ENCODE measurements at places on chromosomes 12 and 14. TPM values are rescaled to one million over a fixed set of nuclear protein-coding genes. Genes with fewer than 3 reads are reported as not detected.

- no peak for DNase-seq
Observed at GRCh38 chr12:119447126-119447525, 112.6 kb downstream of the CCDC60 start.

DNA sequence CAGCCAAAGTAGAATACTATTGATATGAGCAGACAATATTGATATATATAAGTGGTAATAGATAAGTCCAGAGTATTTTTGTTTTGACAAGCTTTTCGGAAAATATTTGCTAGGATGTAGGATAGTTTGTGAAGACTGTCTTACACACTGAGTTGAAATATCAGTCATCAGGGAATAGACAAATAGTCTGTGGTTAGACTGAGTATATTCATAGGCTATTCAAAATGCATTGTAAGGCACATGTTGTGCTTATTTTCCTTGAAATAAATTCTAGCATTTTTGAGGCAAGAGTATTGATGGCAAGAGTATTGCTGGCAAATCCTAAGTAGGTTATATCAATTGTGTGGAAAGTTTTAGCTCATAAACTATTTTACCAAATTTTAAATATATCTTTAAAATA, 201.1 kb downstream of the LRIG3 start:
- DNase-seq, result no peak

DNA sequence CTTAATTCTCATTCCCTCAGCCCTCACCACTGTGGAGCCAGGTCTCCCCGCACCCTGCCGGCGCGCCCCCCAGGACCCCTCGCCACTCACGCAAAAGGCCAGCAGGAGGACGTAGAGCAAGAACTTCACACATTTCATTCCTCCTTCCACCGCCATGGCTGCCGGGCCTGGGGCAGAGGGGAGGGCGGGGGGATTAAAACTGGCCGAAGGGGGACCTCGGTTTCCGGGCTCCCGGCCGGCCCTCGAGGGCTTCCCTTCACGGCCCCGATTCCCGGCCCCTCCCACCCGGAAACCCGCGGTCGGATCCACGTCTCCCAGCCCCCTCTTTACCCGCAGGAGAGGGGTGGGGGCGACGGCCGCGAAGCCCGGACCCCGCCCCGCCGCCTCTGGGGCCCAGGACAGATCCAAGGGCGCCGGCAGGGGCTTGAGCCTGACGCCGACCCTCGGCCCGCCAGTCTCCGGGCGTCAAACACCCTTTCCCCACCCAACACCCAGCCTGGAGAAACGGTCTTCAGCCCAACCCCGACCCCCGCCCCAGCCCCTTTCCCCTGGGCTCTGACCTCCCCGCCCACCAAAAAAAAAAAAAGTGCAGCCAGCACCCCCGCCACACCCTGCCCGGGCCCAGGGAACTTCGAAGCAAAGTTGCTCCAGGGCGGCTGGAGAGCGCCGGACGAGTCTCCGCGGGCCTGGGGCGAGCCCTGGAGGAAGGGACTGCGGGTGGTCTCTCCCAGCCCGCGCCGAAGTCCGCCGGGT, 447 bp downstream of the CD63 start:
- DNase-seq, result peak; percentile 81

BMP4 gene
- total RNA-seq, result 11.2 TPM

SLC25A21 gene
- total RNA-seq, result 11.1 TPM

DNA sequence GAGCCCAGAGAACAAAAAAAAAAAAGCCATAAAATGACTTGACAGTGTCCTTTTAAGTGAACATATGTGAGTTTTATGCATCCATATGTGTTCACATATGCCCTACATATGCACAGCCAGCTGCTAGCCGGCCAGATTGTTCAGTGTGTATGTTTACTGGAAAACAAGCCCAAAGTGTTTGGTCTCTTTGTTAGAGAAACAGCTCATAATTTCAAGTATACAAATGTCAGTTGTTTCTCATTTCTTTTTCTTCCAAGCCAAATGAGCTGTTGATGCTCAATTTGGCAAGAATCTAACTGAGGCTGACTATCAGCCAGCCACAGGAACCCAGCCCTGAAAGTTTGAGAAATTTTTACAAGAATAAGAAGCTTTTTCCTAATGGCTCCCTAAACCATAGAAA, 60.8 kb upstream of the TSPAN8 start:
- DNase-seq, result no peak

- no peak for DNase-seq
Observed at GRCh38 chr14:68306265-68306933, 486.5 kb downstream of the ZFP36L1 start.

DNA sequence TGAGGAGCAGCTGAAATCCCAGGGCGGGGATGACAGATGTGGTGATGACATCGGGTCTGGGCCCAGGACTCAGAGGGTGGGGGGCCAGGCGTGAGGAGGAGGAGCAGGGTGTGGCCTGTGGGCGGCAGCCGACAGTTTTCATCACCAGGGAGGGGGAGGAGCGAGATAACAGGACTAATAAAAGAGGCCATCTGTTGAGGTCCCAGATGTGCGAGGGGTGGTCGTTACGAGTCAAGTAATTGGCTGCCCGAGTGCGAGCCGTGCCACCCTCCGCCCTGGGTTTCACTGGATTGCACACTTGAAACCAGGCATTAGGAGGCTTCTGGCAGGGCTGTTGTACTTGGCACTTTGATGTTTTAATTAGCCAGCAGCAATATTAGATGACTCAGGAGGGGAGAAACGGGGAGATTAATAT, 67.2 kb downstream of the NOS1 start:
- DNase-seq, result no peak

- DNase-seq, result no peak
Observed at GRCh38 chr12:26636710-26637328, 196.2 kb downstream of the ITPR2 start.

FAM90A1 gene
- total RNA-seq, result not detected

- DNase-seq, result peak; percentile 34
Observed at GRCh38 chr12:95548056-95548538, 3.2 kb downstream of the USP44 start.

AKAP5 gene
- total RNA-seq, result 1.00 TPM

- DNase-seq, result no peak
Observed at GRCh38 chr12:92432724-92433441, 269.9 kb upstream of the PLEKHG7 start.

CYP27B1 gene
- total RNA-seq, result 0.40 TPM

DNA sequence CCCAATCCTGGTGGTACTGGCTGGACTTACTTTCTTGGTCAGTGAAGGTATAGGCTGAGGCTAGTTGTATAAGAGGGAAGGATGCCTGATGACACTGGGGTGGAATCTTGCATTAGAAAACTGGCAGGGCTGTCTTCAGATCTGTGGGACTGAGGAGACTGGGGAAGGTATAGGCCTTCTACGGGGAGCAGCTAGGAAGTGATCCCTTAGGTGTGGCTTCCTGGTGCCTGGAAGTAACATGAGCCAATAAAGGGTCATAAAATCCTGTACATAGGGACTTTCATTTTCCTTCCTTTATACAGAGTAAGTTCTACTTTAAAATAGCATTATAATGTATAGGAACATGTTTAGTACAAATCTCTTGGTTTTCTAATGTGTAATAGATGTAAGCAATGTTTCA, 716.8 kb downstream of the LRFN5 start:
- no peak for DNase-seq

DNA sequence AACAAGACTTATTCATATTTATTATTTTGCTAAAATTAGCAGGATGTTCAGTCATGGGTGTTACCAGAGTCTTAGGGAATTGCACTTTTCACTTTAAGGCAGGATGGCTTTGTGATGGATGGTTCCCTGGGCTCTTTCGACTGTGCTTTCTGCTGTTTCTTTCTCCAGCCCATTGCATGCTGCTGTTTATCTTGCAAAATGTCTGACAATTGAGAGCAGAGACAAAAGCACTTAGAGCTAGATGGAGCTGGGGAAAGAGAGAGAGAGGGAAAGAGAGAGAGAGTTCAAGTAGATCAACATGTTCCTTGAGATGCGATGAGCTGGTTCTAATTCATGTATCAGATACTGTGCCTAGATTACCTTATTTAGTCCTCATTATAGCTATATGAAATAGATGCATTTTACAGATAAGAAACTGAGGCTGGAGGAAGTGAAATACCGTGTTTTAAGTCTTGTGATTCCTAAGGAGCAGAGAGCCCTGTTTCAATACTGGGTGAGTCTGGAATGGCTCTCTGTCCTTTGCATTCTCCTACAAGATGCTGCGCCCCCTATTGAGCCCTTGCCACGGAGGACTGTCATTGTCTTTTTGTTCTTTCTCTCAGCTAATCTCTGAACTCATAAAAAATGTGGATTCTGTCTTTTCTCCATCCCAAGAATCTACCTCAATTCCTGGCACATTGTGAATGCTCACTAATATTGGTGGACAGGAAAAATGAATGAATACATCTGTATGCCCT, 227.9 kb downstream of the ALG10B start:
- no peak for DNase-seq

CATSPERB gene
- 1.2 TPM for total RNA-seq

DNA sequence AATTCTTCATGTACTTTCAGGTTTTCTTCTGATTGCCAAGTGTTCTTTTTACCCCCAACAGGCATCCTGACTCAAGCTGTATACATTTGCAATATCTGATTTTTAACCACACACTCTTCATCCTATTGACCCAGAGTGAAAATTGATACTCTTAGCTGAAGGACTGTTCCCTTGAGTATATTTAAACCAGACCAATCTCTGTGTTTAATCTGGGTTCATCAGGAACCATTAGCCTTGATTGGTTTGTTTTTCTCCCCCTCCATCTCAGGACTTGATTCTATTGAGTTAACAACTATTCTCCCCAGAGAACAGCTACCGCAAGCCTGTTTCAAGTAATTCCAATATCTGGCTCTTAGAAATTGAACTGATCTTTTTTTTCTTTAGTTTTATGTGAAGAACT, 222.3 kb upstream of the NOVA1 start:
- no peak for DNase-seq

DNA sequence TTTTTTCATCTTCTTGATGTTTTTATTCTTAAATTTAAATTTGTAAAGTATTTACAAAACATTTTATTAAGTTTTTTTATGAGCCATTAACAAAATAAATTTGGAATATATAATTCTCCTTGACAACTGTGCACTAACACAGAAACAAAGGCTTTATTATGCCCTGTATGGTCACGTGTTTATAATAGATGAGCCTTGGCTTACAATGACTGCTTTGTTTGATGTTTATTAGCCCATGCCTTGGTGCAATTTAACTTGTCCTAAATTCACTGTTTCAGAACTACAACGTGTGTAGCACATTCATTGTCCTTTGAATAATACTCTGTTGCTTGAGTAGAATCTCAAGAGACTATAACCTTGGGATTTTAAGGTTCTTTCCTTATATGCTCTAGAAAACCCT, 59.8 kb downstream of the CNTN1 start:
- DNase-seq, result no peak

PLEK2 gene
- 33.8 TPM for total RNA-seq

ASCL1 gene
- not detected for total RNA-seq

DNA sequence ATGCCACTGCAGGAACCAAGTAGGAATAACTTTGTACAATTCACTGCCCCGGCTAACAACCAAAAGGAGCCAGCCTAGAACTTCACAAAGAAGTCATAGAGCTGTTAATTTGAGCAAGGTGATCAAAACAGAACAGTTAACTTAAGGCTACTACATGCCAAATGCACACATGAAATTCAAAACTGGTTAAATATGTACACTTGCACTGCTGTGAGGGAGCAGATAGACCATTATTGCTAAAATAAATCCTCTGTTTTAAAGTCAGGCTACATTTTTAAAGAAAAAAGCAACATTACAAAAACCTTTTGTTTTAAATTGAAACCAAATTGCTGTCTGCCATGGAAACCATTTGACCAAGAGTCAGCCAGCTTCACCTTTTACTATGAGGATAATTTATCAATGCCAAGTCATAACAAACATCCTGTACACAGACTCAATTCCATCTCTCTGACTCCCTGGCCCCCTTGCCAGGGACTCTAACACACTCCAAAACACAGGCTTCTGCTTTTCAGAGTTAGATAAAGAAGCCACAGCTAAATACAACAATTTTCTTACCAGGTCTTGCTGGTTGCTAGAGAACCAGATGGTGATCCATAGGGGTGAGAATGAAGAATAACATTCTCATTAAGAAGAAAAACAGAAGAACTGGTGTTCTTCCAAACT, 84.0 kb downstream of the LRP6 start:
- DNase-seq, result no peak

DNA sequence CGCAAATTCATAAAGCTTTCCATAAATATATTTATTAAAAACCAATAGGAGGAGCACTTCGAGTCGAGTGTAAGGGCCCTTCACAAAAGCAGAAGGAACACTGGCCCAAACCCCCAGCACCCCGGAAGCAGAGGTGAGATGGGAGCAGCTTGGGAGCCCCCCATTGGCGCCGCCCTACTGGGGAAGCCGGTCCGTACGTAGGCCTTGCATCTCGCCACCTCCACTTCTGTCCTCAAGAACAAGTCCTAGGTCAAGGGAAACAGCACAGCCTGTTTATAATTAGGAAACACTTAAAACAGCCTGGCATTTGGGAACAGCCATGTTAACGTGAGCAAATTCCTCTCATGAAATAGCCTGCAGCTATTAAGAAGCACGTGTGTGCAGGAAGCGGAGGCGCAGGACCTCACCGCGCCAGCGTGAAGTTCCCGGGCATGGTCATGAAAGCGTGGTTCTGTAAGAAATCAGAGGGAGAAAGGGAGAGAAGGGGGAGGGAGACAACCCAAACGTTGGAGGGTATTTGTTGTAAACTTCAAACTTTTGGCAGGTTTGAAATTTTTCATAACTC, 7.7 kb downstream of the ANKRD9 start:
- no peak for DNase-seq

P3H3 gene
- 32.9 TPM for total RNA-seq

DNA sequence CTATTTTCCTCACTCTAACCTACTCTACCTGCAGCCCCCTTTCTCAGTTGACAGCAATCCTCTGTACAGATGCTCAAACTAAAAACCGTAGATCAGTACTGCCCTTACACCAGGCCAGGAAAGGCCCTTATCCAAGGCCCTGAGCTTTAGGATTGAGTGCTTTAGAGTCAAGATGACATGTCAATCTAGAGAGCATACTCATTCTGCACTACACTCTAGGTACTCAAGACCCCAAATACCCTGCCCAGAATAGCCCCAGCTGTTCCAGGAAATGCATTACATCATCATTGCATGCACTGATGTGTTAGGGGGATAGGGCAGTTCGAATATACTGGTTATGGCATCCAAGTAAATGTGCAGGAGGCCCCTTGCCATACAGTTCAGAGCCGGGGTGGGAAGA, 3.5 kb upstream of the PHLDA1 start:
- DNase-seq, result no peak

PPP1CC gene
- total RNA-seq, result 156 TPM

GRCh38 chr12:28149279-28149678, 41.0 kb upstream of the CCDC91 start:
- DNase-seq, result no peak
